Fibroblast of pulmonary artery (primary cell): ENCODE measurements at places on chromosomes 12 and 14.
A peak's percentile ranks its signal among the peaks of the same experiment; 100 is the strongest.

GRCh38 chr14:54894995-54895394 is 7.6 kb downstream of the GCH1 start:
- DNase-seq = peak; percentile 34

DNA sequence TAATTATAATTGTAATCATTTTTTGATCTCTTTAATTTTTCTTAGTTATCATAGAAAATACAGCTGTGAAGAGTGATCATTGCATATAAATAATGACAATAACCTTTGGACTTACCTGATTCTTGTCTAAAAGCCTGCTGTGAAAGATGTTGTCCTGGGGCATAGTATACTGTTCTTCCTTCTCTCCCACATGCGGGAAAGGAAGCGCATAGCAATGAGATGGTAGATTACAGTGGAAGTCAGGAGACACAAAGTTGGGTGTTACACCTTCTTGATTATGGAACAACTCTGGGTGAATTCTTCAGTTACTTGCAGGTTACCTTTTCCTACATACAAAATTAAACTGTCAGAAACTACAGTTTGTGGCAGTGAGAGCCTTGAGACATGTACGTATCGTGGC is 140.8 kb downstream of the KTN1 start:
- DNase-seq = no peak

DNA sequence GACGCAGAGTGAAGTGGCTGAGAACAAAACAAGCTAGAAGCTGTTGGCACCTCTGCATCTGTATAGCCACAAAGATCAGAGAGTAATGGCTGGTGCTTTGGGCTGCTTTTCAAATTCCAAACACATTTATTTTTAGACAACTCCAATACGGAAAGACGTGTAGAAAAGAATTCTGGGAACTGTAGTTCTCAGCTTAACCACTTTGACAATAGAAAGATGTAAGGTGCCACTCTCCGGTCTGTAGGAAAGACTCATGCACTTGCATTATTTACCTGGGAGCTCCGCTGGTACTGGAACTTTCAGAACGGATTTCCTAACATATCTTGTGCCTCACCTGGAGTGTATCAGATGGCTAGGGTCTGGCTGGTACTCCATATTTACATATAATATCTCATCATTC is 1.8 kb upstream of the OR4K2 start:
- DNase-seq = no peak

DNA sequence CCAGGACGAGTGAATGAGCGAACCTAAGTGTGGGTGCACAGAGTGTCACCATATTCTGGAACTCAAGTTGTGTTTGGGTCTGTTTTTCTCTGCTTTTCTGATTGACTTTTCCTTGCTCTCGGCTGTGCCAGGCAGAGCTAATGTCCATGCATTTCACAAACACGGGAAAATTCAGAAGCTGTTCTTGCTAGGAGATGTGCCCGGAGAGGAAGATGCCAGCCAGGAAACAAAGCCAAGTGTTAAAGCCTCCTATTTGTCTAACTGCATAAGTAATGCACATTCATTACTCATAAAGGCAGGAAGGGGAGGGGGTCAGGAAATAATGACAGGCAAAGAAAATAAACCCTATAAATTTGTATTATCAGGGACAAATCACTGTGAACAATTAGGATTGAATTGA is 250.4 kb upstream of the SFSWAP start:
- DNase-seq = no peak

GRCh38 chr14:34951286-34951685 is 31.5 kb upstream of the SRP54 start:
- peak; percentile 60 for DNase-seq

GRCh38 chr12:67514502-67514901 is 134.0 kb upstream of the DYRK2 start:
- no peak for DNase-seq

DNA sequence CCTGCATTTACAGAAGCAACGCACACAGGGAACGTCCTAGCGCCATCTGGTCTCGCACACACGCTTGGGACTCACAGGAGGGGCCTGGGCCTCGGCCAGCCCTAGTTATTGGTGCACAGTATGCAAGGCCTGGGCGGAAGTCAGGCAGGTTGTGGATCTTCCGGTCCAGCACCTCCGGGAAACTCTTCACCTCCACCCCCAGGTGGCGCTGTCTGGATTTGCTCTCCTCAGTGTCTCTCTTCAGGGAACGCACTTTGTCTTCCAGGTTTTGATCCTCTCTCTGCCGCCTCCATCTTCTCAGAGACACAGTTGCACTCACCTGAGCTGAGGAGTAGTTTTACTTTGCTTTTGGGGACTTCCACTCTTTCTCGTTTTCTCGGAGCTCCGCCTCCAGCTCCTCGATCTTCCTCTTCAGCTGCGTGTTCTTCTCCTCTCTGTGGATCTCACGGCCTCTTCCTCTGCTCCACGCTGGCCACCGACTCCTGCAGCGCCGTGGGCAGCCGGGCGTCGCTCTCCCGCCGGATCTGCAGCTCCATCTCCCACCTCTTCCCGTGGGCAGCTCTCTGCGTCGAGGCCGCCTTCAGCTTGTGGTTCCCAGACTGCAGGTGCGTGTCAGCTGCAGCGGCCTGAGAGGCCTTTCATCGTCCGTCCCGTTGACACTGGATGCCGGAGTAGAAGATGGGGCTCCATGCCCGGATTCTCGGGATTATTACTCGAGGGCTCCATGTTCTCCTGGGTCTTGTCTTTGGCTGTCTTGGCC is 933.8 kb downstream of the TMEM121 start:
- no peak for DNase-seq

GRCh38 chr12:54593135-54593534 is 4.7 kb upstream of the PPP1R1A start:
- DNase-seq = no peak

- peak; percentile 56 for DNase-seq
These were observed 27.1 kb upstream of the LUM start for GRCh38 chr12:91138337-91138920.

DNA sequence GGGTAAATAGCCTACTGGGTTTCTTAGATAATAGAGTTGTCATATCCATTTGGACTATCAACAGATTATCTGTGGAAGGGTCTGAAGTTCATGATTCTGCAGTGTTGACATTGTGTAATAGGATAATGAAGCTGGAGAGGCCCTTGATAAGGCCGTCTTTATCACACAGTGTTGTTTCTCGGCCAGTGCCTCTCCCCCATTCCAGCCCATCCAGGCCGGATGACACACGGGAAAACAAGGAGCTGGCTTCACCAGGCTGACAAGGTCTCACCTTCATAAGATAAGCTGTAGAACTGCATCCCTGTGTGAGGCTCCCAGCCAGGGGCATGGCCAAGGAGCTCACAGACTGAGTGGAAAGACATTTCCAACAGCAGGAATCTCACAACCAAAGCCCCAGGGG is 8.7 kb upstream of the EML1 start:
- DNase-seq = no peak

- no peak for DNase-seq
These were observed 15.9 kb upstream of the GLIPR1L2 start for GRCh38 chr12:75374971-75375370.

DNA sequence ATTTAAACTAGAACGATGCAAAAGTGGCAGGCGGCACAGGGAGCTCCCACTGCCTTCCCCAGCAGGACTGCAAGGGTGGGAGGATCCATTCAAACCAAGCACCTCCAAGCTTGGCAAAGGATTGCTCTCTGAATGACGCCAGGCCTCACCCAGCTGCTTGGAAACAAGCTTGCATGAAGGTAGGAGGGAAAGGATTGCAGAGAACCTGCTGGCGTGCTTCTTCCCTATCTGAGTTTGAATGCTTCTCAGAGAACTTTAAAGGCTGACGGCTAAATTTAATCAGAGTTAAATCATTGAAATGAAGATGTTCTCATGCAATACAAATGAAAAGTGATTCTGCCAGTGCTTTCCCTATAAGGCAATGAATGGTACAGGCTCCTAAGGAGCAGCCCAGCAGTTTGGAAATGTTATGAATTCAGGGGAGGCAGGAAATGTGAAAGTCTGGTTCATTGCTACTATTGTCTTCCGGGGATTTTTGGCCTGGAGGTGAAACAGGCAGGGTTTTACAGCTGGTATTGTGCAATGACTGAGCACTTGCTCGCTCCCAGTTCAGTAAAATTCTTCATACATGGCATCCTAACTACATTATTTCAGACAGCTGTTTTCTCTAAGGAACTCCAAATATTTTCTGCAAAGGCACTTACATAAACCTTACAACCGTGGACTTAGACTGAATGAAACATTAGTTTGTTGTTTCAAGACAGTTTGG is 31.9 kb upstream of the DUSP6 start:
- peak; percentile 98 for DNase-seq

DNA sequence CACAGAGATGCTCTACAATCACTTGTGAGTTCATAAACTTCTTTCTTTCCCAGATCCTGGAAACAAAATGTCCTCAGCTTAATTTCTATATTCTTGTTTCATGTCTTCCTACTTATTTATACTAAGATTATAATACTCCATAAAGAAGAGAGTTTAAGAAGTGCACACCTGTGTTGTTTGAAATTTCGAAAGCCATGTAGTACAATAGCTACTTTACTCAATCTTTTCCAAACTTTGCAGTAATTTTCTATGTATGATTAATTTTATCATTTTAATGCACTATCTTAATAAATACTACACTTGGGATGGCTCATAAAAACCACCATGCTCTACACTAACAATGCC is 300 bp upstream of the TTC5 start:
- DNase-seq = no peak

DNA sequence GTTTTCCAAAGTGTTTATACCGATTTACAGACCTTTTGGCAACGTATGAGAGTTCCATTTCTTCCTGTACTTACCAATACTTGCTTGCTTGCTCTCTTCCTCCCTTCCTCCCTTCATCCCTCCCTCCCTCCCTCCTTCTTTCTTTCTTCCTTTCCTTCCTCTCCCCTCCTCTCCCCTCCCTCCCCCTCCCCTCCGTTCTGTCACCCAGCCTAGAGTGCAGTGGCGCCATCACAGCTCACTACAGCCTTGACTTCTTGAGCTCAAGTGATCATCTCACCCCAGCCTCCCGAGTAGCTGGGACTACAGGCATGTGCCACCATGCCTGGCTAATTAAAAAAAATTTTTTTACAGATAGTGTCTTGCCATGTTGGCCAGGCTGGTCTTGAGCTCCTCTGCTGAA is 40.4 kb downstream of the DIP2B start:
- no peak for DNase-seq

- DNase-seq = no peak
These were observed 47.3 kb downstream of the PTPN11 start for GRCh38 chr12:112466011-112466422.

DNA sequence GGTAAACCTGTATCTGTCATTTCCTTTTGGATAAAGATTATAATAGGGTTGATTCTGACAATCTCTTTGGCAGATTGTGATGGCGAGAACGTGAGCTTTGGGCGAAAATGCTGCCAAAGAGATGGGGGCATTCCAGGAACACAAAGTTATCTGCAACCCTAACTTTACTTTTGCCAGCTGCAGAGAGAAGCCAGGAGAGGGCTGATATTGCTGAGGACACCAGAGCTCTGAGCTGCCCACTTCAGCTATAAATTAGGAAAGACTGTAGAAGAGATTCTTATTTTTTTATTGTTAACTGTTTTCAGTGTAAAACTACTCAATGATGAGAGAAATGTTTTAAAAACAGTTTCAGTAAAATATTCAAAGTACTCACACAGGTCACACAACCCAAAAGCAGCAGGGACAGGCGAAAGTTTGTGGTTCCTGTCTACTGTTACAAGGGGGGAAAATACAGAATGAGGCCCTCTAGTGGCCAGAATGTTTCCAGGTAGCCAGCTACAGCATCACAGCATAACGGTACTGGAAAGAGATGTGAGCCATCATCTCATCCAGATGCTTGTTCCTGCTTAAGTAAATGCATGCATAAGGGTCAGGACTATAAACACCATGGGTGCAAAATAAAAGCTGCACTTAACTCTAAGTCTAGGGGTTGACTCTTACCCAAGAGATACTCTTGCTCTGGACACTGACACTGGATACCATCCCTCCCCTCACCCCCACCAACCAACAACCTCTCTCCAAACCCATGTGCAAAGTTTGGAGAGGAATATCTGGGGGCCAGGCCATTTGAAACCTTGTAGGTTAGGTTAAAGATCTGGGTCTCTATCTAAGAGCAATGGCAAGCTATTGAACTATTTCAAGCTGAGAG is 498.4 kb downstream of the RMST start:
- DNase-seq = peak; percentile 23

DNA sequence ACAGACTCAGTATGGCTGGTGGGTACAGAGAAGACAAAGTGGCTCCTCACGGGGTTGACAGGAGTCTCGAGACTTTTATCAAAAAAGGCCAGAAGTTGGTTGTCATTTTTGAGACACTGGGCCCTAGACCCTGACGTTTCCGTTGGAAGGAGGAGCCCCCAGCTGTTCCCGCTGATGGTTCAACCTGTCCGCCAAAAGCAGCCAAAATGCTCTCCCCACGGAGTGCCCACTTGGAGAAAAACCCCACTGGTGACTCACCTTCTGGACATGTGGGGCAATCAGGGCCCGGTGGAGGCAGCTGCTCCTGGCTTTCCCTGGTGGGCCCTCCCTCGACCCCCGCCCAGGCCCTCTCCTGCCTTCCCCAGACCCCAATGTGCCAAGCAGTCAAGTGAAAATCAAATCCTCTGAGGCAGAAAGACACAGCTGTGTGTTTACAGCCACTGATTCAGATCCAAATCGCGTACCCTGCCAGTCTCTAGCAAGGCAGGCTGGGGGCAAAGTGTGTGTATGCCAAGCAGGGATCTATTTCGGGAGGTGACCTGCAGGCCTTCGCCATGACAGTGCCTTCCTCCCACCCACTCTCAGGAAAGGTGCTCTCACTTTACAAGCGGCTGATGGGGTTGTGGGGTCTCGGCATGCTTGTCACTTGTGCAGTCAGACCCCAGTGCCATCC is 347.4 kb downstream of the DPF3 start:
- no peak for DNase-seq

DNA sequence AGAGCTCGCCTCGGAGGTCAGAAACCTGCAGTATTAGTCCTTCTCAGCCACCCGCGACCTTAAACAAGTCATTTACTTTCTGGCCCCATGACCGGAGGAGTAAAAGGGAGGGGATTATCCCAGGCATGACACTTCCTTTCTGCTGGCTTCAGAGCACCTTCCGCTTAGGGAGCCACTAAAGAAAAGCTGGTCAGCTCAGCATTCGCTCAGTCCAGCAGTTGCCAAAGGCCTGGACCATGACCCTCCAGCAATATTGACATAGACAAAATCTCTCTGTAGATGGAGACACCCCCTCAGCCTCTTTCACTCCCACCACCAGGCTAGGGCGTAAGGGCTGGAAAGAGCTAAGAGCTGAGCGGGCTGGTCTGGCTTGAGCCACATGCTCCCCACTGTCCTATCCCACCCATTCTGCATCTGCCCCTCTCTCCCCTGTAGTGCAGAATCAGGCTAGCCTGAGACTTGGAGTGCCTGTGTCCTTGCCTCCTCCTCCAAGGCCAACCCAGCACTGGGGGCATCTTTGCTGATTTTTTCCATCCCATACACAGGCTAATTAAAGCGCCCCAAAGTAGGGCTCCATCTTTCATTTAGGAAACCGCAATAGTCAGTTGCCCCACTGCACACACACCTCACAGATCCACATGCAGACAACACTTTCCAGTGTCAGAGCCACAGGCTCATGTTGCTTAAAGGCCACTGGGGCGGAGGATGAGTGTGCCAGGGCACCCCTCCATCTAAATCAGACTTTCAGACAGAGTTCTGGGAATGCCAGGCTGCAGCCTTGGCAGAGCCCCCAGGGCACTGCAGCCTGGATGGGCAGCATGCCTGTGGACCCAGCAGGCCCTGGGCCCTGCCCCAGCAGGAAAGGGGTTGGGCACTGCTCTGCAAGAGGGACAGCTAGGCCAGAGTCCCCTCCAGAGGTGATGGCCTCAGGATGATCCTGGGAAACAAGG is 4.0 kb upstream of the CPNE6 start:
- no peak for DNase-seq

- DNase-seq = no peak
These were observed 37.6 kb downstream of the RTL1 start for GRCh38 chr14:100865682-100866591.

GRCh38 chr12:93571925-93572711 is at the start of gene SOCS2:
Gene SOCS2, plus strand, starts transcription at chr12:93572675. Its CDS starts 223 bp downstream, at chr12:93572898.
- DNase-seq = peak; percentile 19
